Stomach (tissue), 19 donors: ENCODE measurements at places on chromosomes 16 and 17. TPM values are rescaled to one million over a fixed set of nuclear protein-coding genes. Genes with fewer than 3 reads are reported as not detected.
A peak's percentile ranks its signal among the peaks of the same experiment; 100 is the strongest.

The TBC1D3C gene
- not detected for total RNA-seq

The PFAS gene
- total RNA-seq: 14.6 TPM

The HOXB9 gene
- not detected for total RNA-seq

The WDR90 gene
- 27.2 TPM for total RNA-seq

The KRTAP3-1 gene
- not detected for total RNA-seq

DNA sequence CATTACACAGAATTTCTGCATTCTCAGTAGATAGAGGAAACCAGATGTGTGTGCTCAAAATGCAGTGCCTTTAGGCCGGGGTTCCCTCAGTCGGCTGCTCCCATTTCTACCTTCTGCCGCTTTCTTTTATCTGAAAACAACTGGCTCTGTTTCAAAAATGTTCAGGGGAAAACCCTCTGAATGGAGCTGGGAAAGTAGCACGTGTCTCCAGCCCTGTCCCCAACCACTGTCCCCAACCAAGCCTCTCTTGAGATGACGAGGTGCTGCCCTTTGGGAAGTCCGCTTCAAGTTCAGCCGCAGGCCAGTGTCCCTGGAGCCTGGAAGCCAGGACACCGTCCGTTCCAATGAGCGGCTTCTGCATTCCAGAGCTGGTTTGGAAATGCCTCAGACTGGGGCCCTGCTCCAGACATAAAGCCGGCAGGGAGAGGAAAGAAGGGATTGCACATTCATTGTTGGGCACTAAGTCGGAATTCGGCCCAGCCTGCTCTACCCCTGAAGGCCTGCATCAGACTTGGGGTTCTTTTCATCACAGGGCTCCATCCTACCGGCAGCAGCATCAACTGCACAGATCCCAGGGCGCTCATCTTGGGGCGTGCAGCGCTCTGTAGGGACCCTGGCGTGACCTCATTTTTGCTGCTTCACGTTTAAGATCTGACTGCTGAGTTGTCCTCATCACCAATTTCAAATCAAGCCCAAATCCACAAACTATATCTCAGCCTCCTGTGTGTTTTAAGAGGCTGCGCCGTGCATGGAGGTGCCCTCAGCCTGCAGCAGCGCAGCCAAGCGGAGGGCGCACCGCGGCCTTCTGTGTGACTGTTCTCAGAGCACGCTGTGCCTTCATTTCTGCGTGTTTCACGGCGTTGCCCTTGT is 111.3 kb downstream of the BANP start:
- no peak overlapping the region for H3K27ac ChIP-seq
- peaks cover 4% of the 10 kb centered on the region for H3K4me1 ChIP-seq
- no peak overlapping the region for H3K4me3 ChIP-seq
- DNase-seq: peak; percentile 43
- peaks cover 6% of the 10 kb centered on the region for H3K36me3 ChIP-seq

The ITGAE gene
- total RNA-seq: 25.1 TPM

- H3K4me1 ChIP-seq: peaks cover 29% of the 10 kb centered on the region
- DNase-seq: no peak
- H3K27me3 ChIP-seq: no peaks in the 10 kb centered on the region
- peak overlapping the region; percentile 78 for H3K27ac ChIP-seq
- peaks cover 4% of the 10 kb centered on the region for H3K36me3 ChIP-seq
Measured at GRCh38 chr16:27244363-27244755, 24.2 kb downstream of the NSMCE1 start.

GRCh38 chr17:46127524-46127923 is 65.7 kb downstream of the KANSL1 start:
- DNase-seq: no peak
- no peak overlapping the region for H3K4me3 ChIP-seq
- peaks cover 8% of the 10 kb centered on the region for H3K36me3 ChIP-seq
- H3K4me1 ChIP-seq: peaks cover 41% of the 10 kb centered on the region

GRCh38 chr16:28205117-28205899 is 6.5 kb downstream of the XPO6 start:
- H3K4me3 ChIP-seq: no peak overlapping the region
- no peaks in the 10 kb centered on the region for H3K27me3 ChIP-seq
- peaks cover 93% of the 10 kb centered on the region for H3K36me3 ChIP-seq
- DNase-seq: no peak
- H3K27ac ChIP-seq: no peak overlapping the region
- H3K4me1 ChIP-seq: peaks cover 10% of the 10 kb centered on the region

DNA sequence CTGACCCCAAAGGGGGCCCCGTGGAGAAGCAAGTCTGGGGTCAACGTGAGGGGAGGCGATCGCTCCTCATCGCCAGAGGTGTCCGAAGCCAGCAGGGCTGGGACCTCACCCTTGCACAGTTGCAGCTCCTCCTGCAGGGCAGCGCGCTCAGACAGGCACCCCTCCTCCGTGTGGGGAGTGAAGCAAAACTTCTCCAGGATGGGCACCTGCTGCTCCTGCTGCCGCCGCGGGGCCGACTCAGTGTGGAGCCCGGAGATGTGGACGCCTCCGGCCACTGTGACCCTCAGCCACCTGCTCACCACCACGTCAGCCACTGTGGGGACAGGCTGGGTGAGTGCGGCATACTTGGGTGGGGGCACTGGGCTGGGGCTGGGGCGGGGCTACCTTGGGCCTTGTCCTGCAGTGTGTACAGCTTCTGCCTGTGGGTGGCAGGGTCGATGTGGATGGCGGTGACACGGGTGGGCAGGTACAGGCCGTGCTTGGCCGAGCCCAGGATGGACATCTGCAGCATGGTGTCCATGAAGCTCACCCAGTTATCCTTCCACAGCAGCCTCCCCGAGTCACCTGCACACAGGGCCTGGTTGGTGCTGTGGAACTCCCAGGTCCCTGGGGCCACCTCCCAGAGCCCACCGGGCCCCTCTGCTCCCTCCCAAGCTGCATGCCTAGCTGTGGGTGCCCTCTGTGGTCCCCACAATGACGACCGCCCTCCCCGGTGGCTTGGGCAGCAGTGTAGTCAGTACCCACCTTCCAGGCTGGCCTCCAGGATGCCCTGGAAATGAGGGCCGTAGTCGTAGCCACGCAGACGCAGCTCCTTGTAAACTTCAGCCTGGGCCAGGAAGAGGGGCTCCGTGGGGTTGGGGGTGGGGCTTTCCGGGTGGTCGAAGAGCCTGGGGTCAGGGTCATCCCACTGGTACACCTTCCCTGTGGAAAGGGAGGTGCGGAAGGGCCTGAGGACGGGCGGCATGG is 10.8 kb downstream of the FASN start:
- no peak overlapping the region for H3K4me3 ChIP-seq
- H3K27ac ChIP-seq: no peak overlapping the region
- no peak for DNase-seq
- peaks cover 100% of the 10 kb centered on the region for H3K36me3 ChIP-seq
- no peaks in the 10 kb centered on the region for H3K27me3 ChIP-seq

DNA sequence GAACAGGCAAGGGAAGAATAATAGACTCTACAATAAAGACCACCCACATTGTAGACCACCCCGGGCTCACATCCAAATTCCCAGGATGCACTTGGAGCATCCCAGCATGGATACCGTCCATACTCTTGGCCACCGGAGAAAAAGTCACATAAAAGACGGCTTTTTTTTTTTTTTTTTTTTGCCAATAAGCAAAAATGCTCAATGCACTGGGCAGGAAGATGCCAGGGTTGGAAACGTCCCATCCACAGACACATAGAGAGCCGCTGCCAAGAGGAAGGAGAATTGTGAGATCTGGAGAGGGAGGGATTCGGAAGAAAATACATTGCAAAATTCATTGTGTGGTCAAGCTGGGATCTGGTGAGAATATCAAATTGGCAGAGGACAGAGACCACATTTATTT is 286.7 kb downstream of the XYLT1 start:
- no peaks in the 10 kb centered on the region for H3K27me3 ChIP-seq
- H3K27ac ChIP-seq: no peak overlapping the region
- H3K4me3 ChIP-seq: no peak overlapping the region
- no peak for DNase-seq
- no peaks in the 10 kb centered on the region for H3K4me1 ChIP-seq

DNA sequence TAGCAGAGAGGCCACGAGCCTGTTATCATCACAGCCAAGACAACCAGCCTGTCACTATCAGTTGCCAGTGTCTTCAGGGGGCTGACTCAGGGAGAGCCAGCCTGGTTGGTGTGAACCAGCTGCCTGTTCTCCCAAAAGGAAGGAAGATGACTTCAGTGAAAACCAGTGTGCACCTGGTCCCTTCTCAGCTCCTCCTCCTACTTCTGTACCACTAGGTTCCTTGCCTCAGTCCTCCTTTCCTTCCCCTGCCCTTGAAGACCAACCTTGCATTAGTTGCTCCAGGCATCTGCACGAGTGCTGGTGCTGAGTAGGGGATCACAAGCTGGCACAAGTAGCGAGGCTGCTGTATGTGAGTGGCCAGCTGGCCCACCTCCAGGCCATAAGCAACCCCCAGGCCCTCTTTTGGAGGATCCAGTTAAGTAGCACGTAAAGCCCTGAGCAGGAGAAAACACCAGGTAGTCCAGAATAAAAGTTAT is 8.5 kb downstream of the TUBG1 start:
- DNase-seq: peak; percentile 10
- H3K4me3 ChIP-seq: no peak overlapping the region
- H3K27me3 ChIP-seq: no peaks in the 10 kb centered on the region
- H3K27ac ChIP-seq: peak overlapping the region; percentile 74
- peaks cover 32% of the 10 kb centered on the region for H3K36me3 ChIP-seq

DNA sequence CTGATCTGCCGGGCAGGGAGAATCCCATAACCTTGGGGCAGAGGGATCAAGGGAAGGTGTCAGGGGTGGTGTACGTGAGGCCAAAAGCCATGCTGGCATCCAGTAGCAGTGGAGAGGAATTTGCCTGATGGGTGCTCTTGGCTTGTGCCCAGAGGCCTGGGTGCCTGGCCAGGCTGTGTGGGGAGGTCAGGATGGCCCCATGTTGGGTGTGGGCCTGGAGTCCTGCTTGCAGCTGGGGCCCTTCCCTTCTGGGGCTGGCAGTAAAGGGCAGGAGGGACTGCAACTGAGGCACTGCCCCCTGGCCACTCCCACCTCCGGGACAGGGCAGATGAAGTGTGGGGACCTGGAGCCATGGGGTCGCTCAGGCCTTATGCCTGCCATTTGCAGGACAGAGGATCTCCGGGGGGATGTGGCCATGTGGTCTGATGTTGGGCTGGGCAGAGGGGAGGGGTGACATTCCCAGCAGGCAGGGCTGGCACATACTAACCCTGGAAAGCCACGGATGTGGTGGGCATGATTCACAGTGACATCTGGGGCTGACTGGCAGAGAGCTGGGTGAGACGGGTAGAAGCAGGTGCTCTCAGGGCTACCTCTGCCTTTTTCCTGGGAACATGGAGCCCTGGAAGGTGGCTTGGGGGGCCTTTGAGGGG is 3.5 kb downstream of the FMNL1 start:
- peak overlapping the region; percentile 92 for H3K27ac ChIP-seq
- peak overlapping the region; percentile 62 for H3K4me3 ChIP-seq
- H3K36me3 ChIP-seq: no peaks in the 10 kb centered on the region
- peaks cover 29% of the 10 kb centered on the region for H3K27me3 ChIP-seq
- peaks cover 38% of the 10 kb centered on the region for H3K4me1 ChIP-seq

DNA sequence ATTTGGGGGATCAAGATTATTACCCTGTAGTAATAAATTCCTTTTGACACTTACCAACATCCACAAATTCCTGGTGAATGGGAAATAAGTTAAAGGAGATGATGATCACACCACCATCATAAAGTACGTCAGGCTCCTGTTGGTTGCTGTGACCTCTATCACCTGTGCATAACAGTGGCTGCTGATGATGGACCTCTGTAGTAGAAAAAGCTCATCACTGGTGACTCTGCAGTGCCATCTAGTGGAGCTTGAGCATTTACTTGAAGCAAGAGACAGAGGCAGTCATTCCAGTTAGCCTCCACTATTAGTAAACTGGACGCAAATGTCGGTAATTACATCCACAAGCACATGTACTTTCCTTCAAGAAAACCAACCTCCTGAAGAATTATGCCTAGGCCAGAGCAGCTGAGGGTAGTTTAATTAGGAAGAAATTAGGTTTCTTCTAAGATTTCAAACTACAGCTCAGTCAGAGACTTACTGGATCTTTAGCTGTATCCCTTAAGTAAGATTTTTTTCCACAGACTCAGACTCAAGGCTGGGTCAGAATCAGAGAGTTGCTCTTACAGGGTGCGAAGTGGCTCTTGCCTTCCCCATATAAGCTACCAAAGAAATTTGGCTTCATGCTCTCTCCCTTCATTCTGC is 39.3 kb downstream of the CYB561 start:
- H3K27ac ChIP-seq: no peak overlapping the region
- peak; percentile 95 for DNase-seq
- no peak overlapping the region for H3K4me3 ChIP-seq
- H3K4me1 ChIP-seq: no peaks in the 10 kb centered on the region
- H3K27me3 ChIP-seq: no peaks in the 10 kb centered on the region
- H3K36me3 ChIP-seq: peaks cover 21% of the 10 kb centered on the region
